ENCODE measurements at places on chromosomes 5 and 9.
A peak's percentile ranks its signal among the peaks of the same experiment; 100 is the strongest.

- DNase-seq: no peak
Measured at GRCh38 chr9:110173322-110173642, 34.7 kb downstream of the C9orf152 start.

DNA sequence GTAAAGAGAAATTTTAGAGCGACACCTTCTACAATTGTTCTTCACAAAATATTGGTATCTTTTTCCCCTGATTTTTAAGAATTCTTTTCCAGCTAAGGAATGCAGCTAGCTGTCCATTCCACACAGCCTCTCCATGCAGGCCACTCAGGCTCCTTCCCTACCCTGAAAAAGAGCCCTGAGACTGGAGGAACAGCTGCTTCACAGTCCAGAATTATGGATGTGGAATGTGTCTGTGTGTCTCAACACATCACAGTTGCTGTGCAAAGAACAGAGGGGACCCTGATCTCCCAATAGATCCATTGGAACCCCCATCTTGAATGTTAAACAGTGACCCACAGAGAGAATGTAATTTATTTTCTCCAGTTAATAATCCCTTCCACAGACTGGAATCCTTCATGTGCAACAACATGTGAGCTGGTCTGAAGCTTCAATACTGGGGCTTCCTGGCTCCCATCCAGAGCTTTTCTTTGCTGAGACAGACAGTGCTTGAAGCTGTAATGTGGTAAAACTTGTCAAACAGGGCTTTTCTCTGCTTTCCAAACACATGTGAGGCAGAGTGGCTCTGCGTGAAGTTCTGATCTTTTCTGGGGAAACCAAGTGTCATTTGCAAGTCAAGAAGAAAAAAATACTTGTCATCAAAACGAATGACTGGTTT lies 53.3 kb upstream of the SMC5 start:
- DNase-seq: no peak

DNA sequence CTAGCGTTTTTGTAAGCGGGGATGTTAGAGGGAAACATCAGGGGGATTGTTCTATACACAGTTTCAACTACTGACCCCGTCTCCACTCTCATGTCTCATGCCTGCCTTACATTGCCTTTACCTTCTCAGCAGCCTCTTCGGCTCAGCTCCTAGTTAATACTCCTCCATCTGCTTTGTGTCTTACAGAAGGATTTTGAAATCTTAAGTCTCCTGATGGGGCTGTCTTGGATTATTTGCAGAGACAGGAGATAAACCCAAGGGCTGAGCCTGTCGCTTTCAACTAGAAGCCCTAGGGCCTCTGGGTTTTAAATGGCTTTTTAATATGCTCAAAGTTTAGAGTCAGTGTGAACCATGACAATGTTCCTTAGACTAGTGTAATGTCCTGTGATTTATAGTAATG lies 161.5 kb downstream of the CARTPT start:
- DNase-seq: no peak

- DNase-seq: peak; percentile 75
Measured at GRCh38 chr5:140547508-140548299, at the start of gene EIF4EBP3. EIF4EBP3 (plus strand) TSS chr5:140547662; CDS start chr5:140547738, 76 bp downstream.

DNA sequence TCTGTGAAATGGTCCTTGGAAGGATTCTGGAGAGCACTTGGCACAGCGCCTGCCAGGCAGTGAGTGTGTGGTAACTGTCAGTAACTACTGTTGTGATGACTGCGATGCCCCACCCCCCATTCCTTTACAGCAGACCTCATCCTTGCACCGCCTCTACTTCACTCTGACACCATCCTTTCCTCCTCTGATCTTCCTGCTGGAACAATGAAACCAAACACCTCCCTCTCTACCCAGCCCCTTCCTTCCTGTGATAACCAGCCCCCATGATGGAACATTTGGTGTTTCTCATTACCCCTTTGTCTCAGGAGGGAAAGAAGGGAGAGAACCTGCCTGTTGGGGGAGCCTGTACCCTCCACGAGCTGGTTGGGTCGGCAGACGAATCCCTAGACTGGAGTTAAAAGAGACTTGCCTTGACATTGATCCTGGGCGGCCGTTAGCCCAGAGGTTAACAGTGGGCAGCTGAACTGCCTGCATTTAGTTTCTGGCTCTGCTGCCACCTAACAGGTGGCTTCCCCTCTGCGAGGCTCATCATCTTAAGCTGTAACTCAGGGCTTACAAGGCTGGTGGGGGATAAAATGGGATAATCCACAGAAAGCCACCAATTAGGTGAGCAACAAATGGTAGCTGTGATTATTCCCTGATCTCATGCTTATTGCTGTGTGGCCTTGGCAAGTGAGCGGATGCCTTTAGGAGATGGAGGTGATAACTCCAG lies 34.2 kb upstream of the GRPEL2 start:
- DNase-seq: no peak

GRCh38 chr5:155753943-155754581 lies 572.9 kb upstream of the SGCD start:
- no peak for DNase-seq

DNA sequence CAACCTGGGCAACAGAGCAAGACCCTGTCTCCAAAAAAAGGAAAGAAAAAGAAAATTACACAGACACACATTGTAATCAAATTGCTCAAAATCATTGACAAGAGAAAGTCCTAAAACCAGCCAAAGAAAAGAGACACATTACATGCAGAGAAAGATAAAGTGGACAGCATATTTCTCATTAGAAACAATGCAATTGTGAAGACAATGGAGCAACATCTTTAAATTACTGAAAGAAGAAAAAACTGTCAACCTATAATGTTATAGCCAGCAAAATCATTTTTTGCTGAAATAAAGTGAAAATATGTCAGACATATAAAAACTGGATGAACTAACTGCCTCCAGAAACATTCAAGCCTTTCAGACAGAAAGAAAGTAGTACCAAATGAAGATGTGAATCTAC lies 120.6 kb downstream of the TMEM167A start:
- DNase-seq: no peak

DNA sequence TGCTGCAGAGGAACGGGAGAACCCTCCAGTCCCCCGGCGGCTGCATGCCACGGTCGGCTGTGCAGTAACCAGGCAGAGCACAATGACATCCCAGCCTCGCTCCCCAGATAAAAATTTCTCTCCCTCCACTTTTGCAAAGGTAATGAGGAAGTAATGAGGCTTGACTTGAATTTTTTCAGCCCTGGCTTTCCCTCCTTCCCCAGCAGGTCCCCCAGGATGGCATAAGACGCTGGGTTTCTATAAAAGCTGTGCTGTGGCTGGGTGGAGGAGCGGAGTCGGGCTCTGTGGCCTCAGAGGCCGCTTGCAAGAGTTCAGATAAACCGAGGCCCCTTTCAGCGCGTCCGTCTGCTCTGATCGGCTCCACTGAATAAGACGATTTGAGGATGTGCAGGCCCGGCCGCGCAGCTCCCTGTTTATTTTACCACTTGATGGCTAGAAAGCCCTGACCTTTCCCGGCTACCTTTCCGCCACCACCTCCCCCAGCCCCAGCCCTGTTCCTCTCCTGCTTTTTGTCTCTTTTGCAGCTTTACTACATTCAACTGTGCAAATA lies 351.9 kb upstream of the IRX2 start:
- no peak for DNase-seq

- DNase-seq: no peak
Measured at GRCh38 chr5:1103505-1104326, 8.1 kb downstream of the SLC12A7 start.

GRCh38 chr5:181204113-181204825 lies 727 bp downstream of the TRIM7 start:
- no peak for DNase-seq

GRCh38 chr5:139964266-139964993 lies 78.7 kb downstream of the NRG2 start:
- no peak for DNase-seq

DNA sequence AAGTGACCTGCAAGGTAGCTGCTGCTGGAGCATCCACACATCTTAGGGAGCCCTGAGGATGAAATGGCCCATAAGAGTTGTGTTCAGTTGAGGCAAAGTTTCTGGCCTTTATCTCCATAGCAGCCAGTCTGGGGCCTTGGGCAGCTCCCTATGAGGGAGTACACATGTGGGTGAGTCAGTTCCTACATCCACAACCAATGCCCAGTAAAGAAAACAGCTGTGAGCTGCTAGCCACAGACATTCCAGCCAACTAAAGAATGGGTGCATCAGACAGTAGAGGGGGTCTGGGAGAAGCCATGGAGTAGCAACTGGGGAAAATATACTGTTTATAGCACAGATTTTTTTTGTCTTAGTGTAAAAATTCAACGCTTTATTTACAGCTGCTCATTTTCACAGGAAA lies 720.7 kb downstream of the TLE1 start:
- DNase-seq: no peak

DNA sequence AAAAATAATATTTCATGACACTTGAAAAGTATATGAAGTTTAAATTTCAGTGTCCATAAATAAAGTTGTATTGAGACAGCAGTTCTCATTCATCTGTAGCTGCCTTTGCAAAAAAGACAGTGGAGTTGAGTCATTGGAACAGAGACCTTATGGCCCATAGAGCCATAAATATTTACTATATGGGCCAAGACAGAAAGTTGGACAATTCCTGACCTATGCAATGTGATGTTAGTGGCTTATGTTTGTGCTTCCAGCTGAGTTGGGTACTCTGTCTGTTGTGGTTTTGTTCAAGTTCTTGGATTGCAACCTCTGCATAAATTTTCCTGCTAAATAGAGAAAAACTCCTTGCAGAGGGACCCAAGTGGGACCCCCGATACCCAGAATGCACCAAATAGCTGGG lies 69.8 kb downstream of the KCNIP1 start:
- DNase-seq: no peak

- no peak for DNase-seq
Measured at GRCh38 chr9:110157823-110158664, 49.9 kb downstream of the C9orf152 start.

- DNase-seq: no peak
Measured at GRCh38 chr5:176359658-176360057, 1.9 kb downstream of the KIAA1191 start.

DNA sequence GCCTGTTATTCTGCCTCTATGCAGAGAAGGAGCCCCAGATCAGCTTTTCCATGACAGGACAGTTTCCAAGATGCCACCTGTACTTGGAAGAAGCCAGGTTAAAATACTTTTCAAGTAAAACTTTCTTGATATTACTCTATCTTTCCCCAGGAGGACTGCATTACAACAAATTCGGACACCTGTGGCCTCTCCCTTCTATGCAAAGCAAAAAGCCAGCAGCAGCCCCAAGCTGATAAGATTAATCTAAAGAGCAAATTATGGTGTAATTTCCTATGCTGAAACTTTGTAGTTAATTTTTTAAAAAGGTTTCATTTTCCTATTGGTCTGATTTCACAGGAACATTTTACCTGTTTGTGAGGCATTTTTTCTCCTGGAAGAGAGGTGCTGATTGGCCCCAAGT lies 301 bp upstream of the IL4 start:
- no peak for DNase-seq

GRCh38 chr5:9927106-9927505 lies 297.0 kb upstream of the TAS2R1 start:
- DNase-seq: no peak

DNA sequence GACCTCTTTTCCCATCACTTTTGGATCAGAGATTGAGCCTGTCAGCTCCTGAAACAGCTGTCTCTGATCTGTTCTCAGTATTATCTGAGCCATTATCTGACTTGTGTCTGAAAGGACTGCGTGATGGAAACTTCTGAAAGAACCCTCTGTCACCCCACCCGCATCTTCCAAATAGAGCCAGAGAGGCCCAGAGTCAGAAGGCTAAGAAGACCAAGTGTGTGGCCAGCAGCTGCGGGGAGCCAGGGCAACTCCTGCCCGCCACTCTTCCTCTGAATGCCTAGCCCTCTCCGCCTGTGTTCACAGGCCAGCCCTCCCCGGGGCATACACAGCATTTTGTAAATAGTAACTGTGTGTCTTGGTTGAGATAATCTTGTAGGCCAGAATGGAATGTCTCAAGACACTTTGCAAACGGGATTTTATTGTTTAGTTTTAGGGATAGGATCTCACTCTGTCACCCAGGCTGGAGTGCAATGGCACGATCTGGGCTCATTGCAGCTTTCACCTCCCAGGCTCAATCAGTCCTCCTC lies 92.7 kb downstream of the AOPEP start:
- DNase-seq: no peak

- no peak for DNase-seq
Measured at GRCh38 chr5:129960831-129961230, 56.6 kb downstream of the CHSY3 start.

DNA sequence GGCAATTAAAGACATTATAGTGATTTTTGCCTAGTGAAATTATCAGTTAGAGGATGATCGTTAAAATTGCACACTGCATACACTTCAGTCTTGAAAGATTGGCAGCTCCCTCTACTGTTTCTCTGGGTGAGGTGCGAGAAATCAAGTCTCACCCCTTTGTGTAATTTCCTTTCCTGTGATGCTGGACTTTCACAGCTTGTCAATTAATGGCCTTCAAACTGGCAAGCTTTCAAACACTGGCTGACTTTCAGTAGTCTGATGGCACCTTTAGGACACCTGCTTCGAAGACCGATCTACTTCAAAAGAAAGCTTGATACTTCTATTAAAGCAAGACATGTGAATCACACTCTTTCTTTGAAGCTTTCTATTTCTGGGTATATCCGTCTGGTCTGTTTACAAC lies 706.7 kb upstream of the PTPRD start:
- DNase-seq: no peak

GRCh38 chr9:124632077-124632621 lies 125.0 kb upstream of the NR5A1 start:
- DNase-seq: no peak

DNA sequence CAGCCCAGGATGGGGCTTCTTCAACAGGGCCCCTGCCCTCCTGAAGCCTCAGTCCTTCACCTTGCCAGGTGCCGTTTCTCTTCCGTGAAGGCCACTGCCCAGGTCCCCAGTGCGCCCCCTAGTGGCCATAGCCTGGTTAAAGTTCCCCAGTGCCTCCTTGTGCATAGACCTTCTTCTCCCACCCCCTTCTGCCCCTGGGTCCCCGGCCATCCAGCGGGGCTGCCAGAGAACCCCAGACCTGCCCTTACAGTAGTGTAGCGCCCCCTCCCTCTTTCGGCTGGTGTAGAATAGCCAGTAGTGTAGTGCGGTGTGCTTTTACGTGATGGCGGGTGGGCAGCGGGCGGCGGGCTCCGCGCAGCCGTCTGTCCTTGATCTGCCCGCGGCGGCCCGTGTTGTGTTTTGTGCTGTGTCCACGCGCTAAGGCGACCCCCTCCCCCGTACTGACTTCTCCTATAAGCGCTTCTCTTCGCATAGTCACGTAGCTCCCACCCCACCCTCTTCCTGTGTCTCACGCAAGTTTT lies 23.6 kb downstream of the PCDHGC5 start:
- peak; percentile 69 for DNase-seq

- no peak for DNase-seq
Measured at GRCh38 chr9:107224252-107224651, 58.8 kb upstream of the RAD23B start.

- DNase-seq: no peak
Measured at GRCh38 chr9:134216449-134216951, 52.1 kb upstream of the RNU6ATAC start.

Data from activated T-helper 1 cell treated with anti-CD3 and anti-CD28 coated beads, Interleukin-2, amount 50 U/mL, for 16 hours (primary cell).